ENCODE measurements at places on chromosomes 4 and X.

- DNase-seq: peak; percentile 94
These were observed 35.3 kb upstream of the GRPEL1 start for GRCh38 chr4:7103031-7103606.

GRCh38 chrX:68163441-68163840, 269.9 kb downstream of the OPHN1 start:
- no peak for DNase-seq

- DNase-seq: no peak
These were observed 169.8 kb downstream of the BTC start for GRCh38 chr4:74624351-74625151.

DNA sequence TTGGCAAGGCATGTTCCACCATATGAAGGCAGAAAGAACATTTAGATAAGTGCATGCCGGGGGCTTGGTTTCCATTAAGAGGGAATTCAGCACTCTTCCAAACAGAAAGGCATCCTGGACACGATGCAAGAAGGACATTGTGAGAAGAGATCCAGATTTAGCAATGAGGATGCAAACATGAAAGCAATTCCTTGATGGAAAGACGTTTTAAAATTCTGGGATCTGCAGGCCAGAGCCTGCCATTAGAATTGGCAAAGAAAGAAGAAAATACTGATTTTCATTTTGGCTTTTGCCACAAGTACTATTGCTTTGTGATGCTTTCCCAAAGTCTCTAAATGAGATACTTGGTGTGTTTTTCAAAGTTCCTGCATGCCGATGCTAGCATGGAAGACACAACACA, 367.6 kb downstream of the PPP3CA start:
- DNase-seq: no peak

DNA sequence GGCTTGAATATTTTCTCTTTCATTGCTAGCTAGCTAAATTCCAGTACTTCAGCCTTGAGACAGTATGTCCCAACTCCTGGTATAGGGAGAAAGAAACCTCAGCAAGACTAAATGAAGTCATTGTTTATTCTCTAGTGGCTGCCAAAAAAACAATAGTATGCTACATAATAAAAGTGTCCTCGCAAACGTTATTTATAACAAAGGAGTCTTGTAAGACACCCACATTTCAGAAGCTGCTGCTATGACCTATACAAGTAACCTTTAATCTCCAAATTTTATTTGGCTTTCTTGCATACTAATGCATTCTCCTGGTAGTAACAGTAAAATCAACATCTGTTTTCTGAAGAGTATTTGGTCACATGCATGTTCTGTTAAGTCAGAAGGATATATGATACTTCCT, 28.8 kb downstream of the NEK1 start:
- DNase-seq: no peak

DNA sequence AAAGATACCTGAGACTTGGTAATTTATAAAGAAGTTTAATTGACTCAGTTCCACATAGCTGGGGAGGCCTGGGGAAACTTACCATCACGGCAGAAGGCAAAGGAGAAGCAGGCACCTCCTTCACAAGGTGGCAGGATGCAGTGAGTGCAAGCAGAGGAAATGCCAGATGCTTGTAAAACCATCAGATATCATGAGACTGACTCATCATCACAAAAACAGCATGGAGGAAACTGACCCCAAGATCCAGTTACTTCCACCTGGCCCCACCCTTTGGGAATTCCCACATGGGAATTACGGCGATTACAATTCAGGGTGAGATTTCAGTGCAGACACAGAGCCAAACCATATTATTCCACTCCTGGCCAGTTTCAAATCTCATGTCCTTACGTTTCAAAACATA, 514.7 kb upstream of the SPANXN1 start:
- DNase-seq: no peak

GRCh38 chr4:44146516-44146915, 302.1 kb downstream of the KCTD8 start:
- no peak for DNase-seq

GRCh38 chr4:67894659-67895058, 10.9 kb upstream of the TMPRSS11D start:
- DNase-seq: no peak

DNA sequence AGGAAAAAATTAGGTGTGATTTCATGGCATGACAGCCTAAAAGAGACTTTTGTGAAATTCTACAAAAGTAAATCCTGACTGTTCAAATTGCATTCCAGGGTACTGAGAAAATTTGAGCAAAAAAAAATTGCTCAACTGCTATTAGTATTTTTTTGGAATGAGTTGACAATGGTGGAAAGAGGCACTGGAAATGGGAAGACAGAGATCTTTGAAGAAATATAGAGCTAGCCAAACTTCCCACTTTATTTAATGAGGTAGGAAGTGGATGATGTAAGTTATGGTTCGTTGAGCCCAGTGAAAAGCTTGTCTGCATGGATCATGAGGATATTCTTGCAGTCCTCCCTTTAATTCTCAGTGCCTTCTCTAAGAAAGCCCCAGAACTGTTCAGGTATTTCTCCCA, 183.8 kb downstream of the PTTG2 start:
- no peak for DNase-seq

DNA sequence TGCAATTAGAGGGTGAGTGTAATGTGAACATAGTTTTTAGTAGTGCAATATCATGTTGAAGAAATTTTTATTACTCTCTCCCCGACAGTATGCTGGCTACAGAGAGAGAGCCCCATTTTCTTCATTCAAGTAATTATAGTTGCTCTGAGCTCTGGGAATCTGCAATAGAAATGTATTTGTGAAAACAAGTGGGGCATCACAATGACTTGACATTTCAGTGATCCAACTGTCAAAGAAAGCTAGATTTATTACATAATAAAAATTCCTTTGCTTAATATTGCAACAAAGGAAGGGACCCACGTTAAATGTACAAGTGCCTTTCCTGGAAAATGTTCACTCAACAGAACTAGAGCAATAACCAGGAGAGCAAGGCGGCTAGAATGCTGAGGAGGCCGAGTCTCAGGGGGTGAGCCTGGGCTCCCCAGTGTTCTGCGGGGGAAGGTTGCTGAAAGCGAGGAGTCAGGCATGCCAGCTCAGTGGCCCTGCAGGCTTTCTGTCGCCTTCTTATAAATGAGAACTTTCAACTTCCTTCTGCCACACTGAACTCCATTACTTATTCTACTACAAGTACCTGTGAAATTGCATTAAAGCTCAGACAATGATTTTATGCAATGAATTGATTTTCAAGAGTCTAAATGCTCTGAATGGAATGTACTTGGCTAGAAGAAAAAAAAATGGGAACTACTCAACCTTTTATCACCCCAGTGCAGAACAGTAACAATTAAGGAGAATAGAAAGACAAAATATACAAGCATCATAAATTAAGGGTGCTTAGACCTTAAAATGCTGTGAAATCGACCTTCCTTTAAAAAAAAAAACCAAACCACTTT, 476.4 kb downstream of the AFF2 start:
- DNase-seq: no peak

DNA sequence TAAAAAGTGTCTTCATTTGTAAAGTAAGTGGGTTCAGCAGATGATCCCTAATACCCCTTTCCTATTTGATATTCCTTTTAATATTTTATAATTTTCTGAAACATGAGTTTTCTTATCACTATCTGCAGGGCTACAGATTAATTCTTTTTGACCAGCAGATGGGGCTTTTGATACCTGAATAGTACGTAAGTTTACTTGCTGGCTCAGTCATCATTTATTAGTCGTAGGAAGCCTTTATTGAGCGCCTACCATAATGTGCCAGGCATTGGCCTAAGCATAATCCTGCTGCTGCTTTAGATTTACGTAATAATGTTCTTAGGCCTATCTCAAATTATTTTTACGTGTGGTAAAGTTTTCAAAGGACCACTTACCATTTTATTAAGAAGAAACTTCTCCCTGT, 33.1 kb downstream of the OSTC start:
- DNase-seq: no peak

GRCh38 chr4:61522312-61522711, 322.2 kb downstream of the ADGRL3 start:
- no peak for DNase-seq

DNA sequence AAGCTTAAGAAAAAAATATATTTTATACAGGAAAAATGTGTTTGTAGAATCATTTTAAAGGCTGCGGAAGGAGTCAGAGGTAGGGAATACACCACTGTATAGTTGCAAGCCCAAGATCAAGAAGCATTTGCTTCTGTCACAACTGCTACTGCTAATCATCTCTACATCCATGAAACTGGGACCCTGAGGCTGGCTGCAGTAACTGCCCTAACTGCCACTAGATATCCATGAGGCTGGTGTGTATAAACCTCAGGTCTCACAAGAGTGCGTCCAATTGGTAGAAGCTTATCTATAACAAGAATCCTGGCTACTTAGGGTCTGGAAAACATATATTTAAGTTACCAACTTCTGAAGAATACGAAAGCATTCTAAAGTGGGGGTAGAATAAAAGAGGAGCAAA, 69.1 kb downstream of the RXFP1 start:
- no peak for DNase-seq

DNA sequence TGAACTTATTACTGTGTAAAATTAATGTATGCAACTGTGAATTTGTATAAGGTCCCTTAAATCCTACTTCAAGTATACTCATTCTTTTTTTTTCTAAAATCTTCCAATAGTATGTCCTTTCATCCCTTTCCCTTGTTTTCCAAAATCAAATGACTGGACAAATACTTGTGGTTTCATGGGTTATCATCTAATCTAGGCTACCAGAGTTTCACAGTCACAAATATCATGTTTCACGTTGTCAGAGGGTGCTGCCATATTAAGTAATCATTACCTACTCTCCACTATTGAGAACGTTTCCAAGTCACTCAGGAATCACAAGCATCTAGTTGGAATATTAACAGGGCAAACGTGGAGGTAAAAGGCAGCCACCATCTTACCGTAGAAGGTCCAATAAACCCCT, 1235.0 kb upstream of the TENM3 start:
- DNase-seq: no peak

DNA sequence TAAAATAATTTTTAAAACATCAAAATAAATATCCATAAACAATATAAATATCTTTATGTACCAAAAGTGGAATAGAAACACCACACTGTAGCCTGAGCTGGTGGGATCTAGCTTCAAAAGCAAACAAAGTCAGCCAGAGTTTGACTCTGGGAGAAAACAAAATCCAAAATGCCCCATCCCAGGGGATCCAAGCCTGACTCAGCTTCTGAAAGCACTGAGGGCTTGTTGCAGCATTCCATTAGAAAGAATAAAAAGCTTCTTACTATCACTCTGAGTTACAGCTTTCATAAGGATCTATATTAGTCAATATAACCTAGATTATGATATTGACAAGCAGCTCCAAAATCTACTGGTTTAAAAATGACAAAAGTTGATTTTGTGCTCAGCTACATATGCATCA, 149.7 kb upstream of the ANKRD50 start:
- DNase-seq: no peak

GRCh38 chr4:177964693-177965168, 522.5 kb upstream of the AGA start:
- DNase-seq: no peak

DNA sequence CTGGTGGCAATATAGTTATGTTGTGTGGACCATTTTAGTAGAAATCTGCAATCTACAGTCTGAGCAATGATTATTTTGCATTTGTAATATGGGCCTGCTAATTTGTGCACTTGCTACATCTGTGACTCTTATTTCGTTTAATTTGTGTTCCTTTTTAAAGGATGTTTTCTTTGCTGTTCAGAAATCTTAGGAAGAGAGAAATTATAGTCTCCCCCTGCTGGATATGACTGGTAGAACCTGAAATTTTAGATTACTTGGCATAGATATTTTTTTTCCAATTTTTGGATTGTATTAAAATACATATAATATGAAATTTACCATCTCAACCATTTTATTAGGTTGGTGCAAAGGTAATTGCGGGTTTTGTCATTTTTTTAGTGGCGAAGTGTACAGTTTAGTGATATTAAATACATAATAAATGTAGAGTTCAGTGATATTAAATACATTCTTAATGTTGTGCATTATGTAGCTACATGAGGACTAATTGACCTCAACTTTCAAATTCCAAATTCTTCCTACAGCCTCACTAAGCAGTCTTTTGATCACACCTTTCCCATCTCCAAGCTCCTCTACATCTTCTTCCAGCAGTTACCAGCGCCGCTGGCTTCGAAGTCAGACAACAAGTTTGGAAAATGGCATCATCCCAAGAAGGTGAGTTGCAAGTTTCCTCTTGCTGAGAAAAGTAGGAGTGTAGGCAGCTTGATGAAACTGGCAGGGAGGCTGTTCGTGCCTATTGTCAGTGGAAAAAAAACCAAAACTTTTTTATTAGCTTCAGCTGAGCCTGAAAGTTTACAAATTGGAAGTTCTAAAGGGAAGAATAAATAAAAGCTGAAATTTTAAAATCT, 82.2 kb downstream of the FNIP2 start:
- DNase-seq: no peak

DNA sequence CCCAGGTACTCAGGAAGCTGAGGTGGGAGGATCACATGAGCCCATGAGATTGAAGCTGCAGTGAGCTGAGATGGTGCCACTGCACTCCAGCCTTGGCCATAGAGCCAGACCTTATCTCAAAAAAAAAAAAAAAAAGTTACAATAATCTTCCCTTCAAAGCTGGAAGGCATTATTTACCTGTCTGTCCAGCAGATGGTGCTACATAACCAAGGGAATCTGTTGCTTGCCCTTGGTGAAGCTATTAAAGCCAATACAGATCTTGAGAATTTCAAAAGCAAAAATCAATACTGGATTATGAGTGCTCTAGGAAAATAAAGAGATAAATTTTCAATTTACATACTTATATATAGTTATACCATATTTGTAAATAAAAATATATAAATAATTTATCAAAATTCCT, 25.9 kb downstream of the PKD2 start:
- DNase-seq: no peak

DNA sequence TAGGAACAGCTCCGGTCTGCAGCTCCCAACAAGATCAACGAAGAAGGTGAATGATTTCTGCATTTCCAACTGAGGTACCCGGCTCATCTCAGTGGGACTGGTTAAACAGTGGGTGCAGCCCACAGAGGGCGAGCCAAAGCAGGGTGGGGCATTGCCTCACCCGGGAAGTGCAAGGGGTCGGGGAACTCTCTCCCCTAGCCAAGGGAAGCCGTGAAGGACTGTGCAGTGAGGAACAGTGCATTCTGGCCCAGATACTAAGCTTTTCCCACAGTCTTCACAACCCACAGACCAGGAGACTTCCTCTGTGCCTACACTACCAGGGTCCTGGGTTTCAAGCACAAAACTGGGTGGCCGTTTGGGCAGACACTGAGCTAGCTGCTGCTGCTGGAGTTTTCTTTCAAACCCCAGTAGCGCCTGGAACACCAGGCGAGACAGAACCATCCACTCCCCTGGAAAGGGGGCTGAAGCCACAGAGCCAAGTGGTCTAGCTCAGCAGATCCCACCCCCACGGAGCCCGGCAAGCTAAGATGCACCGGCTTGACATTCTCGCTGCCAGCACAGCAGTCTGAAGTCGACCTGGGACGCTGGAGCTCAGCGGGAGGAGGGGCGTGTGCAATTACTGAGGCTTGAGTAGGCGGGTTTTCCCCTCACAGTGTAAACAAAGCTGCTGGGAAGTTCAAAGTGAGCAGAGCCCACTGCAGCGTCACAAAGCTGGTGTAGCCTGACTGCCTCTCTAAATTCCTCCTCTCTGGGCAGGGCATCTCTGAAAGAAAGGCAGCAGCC, 84.6 kb downstream of the THOC2 start:
- no peak for DNase-seq

All from tibial artery (tissue), 4 donors.